ENCODE measurements at places on chromosomes 12 and 14.

GRCh38 chr14:103319422-103319821, 14.6 kb upstream of the EIF5 start:
- DNase-seq, result no peak

- no peak for DNase-seq
Observed at GRCh38 chr14:74563586-74564159, 48.4 kb downstream of the LTBP2 start.

GRCh38 chr14:56131865-56132833, 13.9 kb downstream of the PELI2 start:
- no peak for DNase-seq

DNA sequence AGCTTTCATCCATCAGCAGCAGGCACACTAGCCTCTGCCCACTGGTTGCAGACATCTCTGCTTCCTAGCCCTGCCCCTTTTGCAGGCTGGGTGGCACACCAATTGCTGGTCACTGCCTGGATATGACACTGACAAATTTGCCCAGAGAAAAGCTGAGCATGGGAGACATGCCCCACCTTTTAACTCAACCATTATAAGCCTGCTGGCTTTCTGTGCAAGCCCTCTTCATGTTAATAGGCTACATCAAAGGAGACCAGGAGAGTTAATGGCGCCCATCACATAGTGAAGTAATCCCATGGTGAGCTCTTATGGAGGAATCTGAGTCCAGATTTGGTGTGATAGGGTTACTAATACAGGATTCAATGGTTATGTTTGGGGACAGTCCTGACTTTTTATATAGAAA, 139.2 kb downstream of the KICS2 start:
- no peak for DNase-seq

DNA sequence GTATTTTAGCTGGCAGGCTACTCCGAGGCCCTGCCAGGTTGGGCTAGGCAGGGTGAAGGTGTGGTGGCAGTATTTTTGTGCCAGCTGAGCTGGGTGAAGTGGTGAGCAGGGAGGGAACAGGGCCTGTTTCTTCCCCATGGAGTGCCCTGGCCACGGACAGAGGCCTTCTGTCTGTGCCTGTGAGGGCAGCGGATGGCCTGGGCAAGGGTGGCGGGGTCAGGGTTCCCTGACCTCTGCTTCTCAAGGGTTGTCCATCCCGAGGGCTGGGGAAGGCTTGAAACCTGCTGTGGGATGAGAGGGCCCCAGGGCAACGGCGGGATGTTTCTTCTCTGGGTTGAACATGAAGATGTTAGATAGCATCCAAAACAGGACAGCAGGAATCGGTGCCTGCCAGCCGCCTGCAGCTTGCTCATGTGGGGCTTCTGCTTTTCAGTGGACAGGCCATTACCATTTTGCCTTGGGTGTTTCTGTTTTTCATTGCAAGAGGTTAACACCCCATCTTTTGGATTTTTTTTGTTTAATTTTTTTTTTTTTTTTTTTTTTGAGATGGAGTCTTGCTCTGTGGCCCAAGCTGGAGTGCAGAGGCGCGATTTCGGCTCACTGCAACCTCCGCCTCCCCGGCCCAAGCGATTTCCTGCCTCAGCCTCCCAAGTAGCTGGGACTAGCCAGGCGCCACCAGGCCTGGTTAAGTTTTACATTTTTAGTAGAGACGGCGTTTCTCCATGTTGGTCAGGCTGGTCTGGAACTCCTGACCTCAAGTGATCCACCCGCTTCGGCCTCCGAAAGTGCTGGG, 3.3 kb downstream of the MTA1 start:
- no peak for DNase-seq

GRCh38 chr14:98230411-98230810, 1041.6 kb downstream of the BCL11B start:
- DNase-seq, result no peak

DNA sequence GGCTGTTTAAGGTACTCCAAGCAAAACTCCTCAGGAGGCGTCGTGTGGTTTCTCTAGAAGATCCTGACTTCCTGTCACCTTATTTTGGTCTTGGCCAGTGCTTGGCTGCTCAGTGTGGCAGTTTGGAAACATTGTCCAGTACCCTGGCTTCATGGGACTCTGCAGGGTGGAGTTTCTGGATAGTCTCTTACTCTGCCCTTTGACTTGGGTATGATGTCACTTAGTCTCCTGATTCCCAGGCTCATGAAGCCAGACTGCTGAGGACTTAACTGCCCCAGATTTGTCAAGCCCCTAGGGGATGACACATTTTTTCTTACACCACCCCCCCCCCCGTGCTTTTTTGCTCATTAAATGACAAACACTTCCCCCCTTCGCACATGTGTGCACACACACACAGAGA, 82.7 kb downstream of the ADCK1 start:
- no peak for DNase-seq

GRCh38 chr12:7959278-7959677, 23.3 kb upstream of the SLC2A3 start:
- peak; percentile 9 for DNase-seq

DNA sequence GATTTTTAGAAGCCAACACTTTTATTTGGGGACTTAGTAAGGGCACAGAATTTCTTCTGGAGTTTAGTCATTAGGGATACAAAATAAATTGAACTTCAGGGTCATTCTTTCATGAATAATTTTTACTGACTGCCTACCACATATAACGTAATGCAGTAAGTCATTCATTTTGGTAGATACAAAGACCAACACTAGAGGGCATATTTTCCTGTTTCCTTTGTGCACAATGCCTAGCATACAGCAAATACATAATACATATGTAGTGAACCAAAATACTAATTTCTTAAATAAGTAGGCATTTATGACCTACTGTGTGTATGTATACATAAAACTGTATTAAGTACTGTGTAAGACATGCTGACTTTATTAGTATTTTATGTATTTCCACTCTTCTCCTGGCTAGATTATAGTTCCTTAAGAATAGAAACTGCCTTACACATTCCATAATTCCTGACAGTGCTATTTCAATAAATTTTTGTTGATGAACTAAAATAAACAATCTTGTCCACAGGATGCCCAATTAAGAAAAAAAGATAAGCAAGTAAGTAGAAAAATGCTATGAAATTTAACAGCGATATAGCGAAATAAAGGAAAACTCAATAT, 47.9 kb downstream of the PPP1R12A start:
- peak; percentile 51 for DNase-seq

GRCh38 chr12:130266751-130267150, 70.9 kb upstream of the PIWIL1 start:
- no peak for DNase-seq

- DNase-seq, result no peak
Observed at GRCh38 chr12:48781750-48782456, 7.0 kb downstream of the ADCY6 start.

DNA sequence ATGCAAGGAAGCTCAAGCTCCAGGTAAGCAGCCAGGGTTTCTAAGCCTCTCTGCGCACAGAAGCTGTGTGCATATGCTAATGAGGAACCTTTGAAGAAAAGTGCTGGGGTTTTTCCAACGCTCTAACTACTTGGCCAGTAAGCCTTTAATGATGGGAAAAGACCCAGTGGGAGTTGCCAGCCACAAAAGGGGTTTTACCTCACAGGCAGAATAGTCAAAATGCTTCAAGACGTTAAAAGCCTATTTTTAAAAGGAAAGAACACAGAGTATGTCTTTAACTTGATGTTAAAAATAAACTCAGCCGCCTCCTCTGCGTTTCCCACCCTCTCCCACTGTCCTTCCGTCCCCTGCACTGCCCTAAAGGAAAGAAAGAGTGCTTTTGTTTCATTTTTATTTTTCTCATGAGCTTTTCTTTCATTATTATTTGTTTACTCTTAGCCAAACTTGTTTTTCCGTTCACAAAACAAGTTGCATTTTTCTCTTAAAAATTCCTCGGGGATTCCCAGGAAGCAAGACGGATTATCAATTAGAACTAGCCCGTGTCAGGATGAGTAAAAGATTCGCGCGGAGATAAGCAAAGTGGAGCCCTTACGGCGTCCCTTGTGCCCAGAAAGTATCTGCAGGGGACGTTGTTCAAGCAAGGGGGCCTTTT, 209.8 kb upstream of the NUDT4 start:
- peak; percentile 14 for DNase-seq

GRCh38 chr12:104490850-104491249, 34.1 kb downstream of the CHST11 start:
- no peak for DNase-seq

DNA sequence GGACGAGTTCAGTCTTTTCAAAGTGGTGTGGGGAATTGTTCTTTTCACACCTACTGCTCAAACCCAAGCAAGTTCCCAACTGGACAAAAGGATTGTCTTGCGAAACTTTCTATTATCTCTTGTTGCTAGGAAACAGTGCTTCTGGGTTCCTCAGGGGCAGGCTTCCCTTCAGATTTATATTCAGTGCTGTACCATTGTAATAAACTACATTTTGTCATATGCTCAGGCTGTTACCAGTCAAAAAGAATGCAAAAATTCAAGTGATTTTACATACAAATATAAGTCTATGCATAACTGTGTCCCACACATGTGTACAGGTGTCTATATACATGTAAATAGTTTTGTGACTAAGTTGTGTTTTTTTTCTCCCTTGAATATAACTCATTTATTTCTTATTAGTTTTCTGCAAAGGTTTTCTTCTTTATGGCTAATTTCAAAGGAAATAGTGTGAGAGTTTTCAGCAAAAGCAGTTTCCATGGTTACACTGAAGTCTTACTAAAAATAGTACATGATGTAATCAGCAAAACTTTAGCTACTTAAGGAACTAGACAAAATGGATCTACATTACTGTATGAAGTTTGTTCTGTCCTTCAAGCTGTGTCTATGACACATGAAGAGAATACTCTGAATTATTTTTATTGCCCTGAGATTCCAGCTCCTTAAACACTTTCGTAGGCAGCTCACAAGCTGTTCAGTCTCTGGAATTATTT, 430.2 kb upstream of the TMPO start:
- no peak for DNase-seq

- DNase-seq, result peak; percentile 43
Observed at GRCh38 chr12:106753526-106753925, 21.0 kb upstream of the RIC8B start.

DNA sequence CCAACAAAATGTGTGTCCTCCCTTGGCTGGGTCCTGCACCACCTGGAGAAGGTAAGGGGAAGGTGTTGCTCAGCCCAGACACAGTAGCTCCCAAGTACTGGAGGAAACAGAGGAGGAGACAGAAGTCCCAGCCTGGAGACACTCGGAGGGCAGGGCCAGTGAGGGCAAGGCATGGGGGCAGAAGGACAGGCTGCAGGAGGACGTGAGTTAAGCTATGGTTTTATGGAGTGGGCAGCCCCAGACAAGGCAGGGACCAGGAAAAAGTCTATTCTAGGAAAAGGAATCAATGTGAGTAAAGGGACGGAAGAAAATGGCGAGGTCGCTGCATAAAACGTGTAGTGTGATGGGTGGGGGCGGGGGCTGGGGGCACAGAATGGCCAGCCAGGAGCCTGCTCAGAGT, 210.1 kb upstream of the DIO3 start:
- DNase-seq, result no peak

DNA sequence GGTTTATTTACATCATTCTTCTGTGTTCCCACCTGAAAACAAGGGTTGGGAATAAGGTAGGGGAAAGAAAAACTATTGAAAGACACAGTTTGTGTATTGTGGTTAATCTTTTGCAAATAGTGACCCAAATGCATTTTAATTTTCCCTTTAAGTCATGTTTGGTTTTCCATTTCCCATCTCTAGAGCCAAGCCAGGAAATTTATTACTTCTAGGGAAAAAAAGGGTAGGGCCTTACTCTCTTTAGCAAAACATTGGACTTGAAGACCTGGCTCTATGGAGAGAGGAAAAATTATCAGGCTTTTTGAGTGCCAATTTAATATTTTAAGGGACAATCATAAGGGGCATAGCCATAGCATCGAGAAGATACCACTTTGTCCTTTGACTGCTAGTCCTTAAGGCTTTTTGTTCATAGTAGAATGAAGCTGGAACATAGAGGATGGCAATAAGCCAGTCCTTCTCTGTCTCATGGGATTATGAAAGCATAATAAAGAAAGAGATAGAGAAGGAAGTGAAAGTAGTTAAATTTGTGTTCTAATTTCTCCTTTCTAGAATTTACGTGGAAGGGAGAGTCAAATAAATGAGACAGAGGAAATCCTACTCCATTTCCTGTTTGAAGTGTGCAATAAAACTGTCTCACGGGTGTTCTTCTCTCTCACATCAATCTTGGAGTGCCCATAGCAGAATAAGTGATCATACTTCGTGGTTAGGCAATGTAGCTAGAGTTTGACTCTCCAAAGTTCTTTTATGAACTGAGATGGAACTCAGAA, 50.9 kb upstream of the PPFIA2 start:
- DNase-seq, result peak; percentile 44

DNA sequence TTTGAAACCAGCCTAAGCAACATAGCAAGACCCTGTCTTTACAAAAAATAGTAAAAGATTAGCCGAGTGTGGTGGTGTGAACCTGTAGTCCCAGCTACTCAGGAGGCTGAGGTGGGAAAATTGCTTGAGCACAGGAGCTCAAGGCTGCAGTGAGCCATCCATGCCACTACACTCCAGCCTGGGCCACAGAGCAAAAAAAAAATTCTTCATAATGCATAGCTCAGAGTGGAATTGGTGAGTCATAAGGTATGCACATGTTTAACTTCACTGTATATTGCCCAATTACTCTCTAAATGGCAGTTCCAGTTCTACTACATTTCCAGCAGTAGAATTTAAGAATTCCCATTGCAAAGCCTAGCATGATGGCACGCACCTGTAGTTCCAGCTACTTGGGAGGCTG, 26.8 kb upstream of the CLIP1 start:
- peak; percentile 36 for DNase-seq

GRCh38 chr14:93103392-93104080, 12.2 kb downstream of the ITPK1 start:
- peak; percentile 84 for DNase-seq

GRCh38 chr14:58731465-58732293, 93.9 kb downstream of the DACT1 start:
- no peak for DNase-seq

DNA sequence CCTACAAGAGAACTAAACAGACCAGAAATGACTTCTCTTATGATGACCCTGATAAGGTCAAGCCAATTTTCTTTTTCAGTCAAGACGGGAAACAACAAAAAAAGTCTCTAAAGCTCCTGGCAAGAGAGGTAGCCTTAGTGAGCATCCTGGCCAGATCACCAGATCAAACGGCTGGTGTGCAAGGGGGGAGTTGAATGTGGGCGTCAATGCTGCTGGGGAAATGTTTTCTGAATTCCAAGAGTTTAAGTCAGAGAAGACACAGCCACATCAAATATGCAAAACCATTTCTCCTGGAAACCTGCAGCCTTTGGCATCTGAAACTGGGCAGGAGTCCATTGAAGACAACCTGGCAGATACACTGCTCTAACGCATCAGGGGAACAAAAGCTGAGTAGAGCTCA, 16.0 kb upstream of the SELPLG start:
- no peak for DNase-seq

DNA sequence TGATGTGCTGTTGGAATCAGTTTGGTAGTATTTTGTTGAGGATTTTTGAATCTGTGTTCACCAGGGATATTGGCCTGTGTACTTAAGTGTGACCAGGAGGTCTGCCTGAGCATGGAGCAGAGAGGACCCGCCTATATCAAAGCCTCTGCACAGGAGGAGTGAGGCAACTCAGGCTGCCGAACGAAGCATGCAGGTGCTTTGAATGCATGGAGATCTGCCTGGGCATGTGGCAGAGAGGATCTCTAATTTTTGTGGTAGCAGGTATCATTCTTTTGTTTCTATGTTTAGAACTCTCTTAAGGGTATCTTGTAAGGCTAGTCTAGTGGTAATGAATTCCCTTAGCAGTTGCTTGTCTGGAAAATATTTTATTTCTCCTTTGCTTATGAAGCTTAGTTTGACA, 26.9 kb downstream of the RAB3IP start:
- DNase-seq, result no peak

- DNase-seq, result no peak
Observed at GRCh38 chr12:1716215-1716862, 25.5 kb downstream of the ADIPOR2 start.
